Stimulated activated naive CD4-positive, alpha-beta T cell treated with Interleukin-2 at 50 U/mL for 16 hours (primary cell): ENCODE measurements at places on chromosomes 11 and 22.

GRCh38 chr11:61797263-61797944 is 4.7 kb downstream of the FEN1 start:
- DNase-seq: peak; percentile 63

DNA sequence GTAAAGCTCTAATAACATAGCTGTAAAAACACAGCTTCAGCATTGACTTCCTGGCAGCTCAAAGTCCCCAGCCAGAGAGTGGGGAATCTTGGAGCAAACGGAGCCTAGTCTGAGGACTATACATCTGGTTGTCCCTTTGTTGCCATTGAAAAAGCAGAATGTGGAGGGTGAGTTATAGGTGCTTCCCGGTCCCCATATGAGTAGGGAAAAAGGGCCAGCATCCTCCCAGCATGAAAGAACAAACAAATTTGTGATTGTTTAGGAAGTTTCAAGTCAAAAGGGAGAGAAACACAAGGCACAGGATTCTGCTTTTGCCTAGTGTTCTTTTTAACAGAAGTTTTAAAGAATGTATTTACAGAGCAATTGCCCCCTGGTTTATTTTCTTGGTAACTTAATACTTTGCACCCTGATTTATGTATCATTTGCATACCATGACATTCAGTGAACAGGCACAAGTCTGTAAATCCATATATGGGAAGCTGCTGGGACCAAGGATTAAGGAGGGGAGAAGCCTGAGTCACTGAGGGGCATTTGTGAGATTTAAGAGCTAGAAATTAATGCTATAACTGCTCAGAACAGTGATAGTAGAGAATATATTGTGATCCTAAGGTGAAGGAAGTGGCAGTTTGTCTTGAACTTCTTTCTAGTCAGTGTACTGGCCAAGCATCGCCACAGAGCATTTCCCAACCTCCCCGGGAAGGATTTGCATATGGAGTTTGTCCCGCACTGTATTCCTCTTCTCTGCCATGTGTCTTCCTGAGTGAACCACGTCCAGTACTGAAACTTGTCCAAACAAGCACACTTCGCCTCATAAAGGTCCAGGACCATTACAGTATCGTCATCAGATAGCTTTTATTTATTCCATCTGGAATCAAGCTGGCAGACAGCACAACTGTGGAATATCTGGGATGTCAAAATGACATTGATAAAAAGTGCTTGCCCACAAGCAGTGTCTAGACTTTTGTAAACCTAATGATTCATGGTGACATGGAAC is 103.0 kb downstream of the DBX1 start:
- DNase-seq: no peak

DNA sequence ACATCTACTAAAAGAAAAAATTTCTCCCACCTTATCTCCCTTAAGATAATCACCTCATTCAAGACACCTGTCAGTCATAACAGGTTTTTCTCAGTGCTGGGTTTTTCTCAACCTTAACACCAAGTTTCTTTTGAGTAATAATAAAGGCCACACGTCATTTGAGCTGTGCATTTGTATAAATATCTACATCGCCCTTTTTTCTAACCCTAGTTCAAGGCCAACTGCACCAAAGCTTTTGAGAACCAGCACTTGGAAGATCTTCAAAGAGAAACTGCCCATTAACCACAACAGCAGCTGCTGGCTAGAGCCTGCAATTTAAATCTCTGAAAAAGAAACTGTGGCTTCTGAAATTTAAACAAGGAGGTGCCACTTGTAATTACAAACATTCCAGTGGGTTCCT is 6.9 kb downstream of the CADM1 start:
- DNase-seq: no peak

DNA sequence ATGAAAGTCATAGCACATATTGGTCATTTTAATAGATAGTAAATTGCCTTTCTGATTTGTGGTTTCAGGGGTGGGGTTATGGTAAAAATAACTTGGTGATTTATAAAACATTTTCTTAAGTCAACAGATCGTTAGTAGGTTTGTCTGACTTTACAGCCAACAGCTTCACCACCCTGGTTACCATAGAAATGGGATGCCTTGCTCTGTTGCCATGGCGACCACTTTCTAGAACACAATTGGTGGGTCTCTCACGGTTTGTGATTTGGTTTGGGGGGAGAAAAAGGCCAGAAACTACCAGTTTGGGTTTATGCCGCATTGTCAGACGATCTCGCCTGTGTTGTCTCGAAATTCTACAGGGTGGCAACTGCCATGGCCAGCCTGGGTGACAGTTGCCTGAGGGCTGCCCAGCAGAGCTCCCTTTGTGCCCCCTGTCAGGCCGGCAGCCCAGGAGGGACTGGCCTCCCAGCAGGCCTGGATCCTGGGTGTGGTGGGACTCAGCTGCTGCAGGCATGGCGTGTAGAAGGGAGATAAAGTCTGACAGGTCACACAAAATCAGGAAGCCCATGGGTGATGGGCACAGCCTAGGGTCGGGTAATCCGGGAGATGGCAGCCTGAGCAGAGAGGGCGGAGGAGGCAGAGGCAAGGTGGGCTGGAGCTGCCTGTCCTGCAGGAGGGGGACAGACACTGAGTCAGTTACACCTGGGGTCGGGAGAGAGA is 30.9 kb downstream of the KCNC1 start:
- no peak for DNase-seq

DNA sequence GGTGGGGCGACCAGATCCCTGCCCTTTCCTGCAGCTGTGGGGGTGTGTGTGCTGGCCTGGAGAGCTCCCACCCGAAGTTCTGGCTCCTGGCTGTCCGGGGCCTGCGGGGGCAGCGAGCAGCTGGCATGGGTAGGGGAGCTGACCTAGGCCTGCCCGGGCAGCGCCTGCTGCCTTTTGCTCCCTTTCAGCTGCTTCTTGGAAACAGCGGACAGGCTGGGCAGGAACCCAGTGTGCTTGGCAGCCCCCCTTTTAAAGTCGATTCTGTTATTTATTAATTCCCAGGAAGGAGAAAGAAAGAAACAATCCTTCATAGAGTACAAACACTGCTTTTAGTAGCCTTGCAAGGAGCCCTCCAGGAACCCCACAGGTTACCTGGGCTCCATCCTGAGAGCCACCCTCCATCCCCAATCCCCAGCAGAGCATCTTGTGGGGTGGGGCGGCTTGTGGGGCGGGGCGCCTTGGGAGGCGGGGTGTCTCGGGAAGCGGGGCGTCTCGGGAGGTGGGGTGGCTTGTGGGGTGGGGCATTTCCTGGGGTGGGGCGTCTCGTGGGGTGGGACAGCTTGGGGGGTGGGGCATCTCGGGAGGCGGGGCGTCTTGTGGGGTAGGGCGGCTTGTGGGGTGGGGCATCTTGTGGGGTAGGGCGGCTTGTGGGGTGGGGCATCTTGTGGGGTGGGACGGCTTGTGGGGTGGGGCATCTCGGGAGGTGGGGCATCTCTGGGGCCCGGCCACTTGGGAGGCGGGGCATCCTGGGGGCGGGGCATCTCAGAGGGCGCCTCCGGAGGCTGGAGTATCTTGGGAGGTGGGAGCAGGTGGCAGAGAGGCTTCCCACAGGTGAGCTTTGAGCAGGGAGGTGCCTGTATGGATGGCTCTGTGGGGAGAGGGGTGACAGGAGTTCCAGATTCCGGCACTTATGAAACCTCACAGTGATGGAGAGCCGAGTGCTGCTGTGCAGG is 7.0 kb downstream of the CD81 start:
- peak; percentile 15 for DNase-seq

DNA sequence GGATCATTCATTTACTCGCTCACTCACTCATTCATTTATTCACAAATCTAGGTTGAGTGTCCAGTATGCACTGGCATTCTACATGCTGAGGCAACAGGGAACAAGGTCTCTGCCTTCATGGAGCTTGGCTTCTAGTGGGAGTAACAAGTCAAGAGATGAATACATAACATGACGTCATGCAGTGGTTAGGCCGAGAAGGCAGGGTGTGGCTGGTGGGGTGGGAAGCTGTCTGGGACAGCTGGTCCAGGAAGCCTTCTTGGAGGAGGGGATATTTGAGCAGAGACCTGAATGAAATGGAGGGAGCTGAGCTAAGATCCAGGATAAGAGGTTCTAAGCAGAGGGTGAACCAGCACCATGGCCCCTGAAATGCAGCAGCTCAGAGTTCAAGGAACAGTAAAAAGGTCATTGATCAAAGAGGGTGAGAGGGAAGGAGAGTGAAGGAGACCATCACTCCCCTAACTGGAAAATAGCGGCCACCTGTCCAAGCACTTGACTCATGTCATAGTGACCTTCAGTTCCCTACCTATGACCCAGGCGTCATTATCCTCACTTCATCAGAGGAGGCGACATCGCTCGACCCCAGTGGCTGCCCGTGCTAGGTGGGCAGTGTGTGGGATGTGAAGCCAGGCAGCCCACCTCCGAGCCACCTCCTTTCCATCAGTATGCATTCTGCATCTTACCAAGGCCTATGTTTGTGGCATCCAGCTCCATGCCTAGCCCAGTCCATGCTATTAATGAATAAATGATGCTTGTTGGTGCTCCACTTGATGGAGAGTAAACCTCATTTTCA is 105.0 kb downstream of the TSPAN18 start:
- DNase-seq: no peak
